Fibroblast of skin of left biceps (primary cell): ENCODE measurements at places on chromosomes 4 and X.

DNA sequence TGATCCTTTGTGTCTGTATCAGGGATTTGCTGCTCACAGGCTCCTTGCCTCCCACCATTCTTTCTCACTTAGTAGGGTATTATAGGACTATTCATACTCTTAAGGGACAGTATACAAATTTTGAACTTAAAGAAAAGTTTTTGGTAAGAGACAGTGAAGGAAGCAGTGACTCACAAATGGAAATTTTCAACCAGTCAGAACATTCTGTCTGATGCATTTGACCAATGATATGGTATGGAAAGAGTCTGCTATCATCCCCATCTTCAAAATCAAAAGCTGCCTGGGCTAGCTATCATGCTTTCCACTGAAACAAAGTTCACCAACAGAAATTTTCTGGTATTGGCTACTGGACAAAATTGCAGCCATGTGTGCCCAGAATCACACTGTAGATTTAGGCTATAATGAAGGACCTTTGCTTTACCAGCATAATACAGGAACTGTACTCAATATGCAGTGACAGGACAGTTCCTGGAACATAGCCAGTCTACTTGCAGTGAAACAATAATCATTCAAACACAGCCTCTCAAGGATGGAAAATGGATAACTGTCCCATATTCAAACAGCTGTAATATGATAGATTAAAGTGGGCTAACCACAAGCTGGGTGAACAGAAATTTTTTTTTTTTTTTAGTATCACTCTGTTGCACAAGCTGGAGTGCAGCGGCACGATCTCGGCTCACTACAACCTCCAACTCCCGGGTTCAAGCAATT, 109.0 kb upstream of the ACSL4 start:
- DNase-seq = no peak

GRCh38 chr4:138598226-138598625, 356.1 kb upstream of the SLC7A11 start:
- DNase-seq = no peak

DNA sequence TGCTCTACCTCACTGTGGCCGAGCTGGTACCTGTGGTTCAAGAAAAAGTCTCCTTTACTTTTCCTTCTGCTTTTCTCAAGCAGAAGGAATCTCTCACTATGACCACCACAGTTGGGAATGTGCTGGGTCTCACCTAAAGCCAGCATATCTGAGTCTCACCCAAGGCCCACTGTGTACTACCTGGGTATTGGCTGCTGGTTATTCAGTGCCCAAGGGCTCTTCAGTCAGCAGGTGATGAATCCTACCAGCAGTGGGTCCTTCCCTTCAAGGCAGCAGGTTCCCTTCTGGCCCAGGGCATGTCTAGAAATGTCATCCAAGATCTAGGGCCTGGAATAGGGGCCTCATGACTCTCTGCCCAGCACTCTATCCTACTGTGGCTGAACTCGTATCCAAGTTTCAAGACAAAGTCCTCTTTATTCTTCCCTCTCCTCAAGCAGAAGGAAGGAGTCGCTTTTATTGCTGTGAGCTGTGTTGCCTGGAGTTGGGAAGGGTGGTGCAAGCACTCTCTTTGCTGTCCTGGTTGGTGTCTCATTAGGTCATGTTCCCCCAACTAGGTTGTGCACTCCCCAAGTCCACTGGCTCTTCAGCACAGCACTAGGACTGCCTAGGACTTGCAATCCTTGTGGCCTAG, 6.1 kb downstream of the CXCL10 start:
- no peak for DNase-seq

- DNase-seq = no peak
These were observed 80.4 kb downstream of the ZFX start for GRCh38 chrX:24229976-24230375.

GRCh38 chrX:39249999-39250398, 448.7 kb downstream of the MID1IP1 start:
- no peak for DNase-seq

- DNase-seq = no peak
These were observed 177.6 kb downstream of the NWD2 start for GRCh38 chr4:37422102-37422501.

GRCh38 chrX:119784747-119785446, 6.5 kb downstream of the RPL39 start:
- no peak for DNase-seq

- no peak for DNase-seq
These were observed 72.7 kb upstream of the H2AZ1 start for GRCh38 chr4:100022792-100023222.

GRCh38 chrX:118536687-118537461, 41.3 kb downstream of the DOCK11 start:
- DNase-seq = no peak
